ENCODE measurements at places on chromosomes 4 and X.

- no peak for DNase-seq
Measured at GRCh38 chr4:147596981-147597380, 20.2 kb upstream of the TMEM184C start.

DNA sequence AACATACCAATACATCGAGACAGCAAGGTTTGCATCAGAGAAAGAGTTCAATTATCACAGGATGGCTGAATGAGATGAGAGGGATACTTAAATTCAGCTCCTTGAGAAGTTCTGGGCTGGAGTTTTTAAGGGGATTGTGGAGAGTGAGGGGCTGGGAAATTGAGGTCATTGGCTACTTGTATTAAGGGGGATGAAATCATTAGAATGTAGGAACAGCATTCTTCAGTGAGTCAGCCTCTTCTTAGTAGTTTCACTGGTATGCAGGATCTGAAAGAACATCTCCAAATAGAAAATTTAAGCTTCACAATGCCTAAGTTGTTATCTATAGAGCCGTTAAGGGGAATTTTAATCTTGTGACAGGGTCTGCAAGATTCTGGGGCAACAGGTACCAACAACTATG is 211.6 kb upstream of the TAPT1 start:
- DNase-seq, result no peak

DNA sequence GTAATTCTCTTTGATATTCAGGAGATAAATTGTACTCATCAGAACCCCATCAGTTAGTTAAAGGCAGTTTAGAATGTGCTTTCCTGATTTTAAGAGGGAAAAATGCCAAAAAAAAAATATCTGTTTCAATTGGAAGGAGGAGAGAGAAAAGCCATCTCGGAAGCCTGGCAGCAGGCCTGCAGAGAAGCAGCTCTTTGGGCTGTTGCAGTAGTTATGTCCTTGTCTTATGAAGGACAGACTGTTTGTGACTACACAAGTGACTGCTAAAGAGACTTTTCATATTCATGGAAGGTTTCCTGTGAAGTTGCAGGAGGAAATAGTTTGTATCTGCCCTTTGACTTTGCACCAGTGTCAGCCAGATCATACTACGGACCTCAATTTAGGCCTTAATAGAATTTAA is 88.8 kb downstream of the DCLK2 start:
- no peak for DNase-seq

DNA sequence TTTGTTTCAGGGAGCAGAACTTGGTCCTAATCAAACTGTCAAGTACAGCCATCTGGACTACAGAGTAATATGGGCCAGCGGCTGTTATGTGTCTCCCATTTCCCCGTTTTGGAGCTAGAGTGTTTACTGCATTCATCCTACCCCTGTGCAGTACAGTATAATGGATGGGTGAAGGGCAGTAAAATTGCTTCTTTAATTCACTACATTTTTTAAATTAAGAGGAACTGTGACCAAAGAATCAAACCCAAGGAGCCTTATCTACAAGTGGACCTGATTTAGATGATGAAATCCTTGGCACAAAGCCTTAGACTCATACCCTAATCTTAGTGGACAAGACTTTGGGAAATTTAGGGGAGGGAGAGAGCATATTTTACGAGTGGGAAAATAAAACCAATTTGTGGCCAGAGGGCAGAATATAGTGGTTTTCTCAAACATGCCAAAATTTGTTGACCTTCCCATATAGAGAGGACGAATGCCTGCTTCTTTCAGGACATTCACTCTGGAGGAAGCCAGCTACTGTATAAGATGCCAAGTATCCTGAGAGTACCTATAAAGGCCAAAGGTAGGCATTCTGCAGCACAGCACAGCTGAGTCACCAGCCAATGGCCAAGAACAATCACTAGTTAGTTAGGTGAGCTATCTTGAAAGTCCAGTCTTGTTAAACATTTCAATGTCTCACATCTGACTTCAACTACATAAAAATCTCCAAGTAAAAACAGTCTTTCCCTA is 253.8 kb upstream of the KCNIP4 start:
- no peak for DNase-seq

DNA sequence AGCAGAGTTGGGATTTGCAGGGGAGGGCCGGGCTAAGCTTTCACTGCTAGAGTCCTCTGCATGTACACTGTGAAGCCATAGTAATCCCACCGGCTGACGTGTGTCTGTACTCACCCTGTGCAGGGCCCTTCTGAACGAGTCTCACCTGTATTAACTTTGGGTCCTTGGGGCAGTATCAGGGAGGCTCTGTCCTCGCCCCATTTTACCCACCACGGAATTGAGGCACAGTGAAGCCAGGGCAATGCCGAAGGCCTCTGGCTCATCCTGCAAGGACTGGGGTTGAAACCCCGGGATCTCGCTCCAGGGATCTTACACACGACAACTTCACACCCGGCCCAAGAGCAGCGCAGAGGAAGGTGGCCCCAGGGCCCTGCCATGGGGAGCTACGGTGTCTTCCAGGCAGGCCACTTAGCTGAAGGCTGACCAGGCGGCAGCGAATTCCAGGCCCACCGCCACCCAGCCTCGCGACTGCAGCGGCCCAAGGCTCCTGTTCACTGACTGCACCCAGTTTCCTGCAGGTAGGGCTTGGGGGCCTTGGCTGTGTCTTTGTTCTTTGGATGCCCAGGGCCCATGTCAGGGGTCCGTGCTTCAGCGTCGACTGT is 75.5 kb upstream of the ADRA2C start:
- DNase-seq, result no peak

GRCh38 chr4:134906404-134907023 is 704.9 kb upstream of the PABPC4L start:
- no peak for DNase-seq

DNA sequence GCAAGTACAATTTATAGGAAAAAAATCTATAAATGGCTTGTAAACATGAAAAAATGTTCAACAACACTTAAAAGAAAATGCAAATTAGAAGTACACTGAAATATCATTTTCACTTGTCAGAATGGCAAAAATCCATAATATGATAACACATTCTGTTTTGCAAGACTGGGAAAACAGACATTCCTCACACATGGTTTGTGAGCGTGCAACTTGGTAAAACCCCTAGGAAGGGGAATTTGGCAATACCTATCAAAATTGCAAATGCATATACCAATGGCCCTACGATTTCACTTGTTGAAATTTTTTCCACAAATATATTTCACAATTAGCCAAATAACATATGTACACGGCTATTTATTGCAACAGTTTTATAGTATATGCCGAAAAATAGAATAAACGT is 31.4 kb downstream of the TBC1D9 start:
- no peak for DNase-seq

- no peak for DNase-seq
Measured at GRCh38 chr4:139853309-139853708, 187.7 kb downstream of the MGST2 start.

GRCh38 chrX:47849778-47850177 is 13.1 kb downstream of the ZNF81 start:
- no peak for DNase-seq
